ENCODE measurements at places on chromosomes 11 and 22.

GRCh38 chr11:74055938-74056337 lies 47.1 kb upstream of the UCP3 start:
- DNase-seq: no peak

- DNase-seq: no peak
Measured at GRCh38 chr11:2510626-2511402, 66.0 kb downstream of the KCNQ1 start.

DNA sequence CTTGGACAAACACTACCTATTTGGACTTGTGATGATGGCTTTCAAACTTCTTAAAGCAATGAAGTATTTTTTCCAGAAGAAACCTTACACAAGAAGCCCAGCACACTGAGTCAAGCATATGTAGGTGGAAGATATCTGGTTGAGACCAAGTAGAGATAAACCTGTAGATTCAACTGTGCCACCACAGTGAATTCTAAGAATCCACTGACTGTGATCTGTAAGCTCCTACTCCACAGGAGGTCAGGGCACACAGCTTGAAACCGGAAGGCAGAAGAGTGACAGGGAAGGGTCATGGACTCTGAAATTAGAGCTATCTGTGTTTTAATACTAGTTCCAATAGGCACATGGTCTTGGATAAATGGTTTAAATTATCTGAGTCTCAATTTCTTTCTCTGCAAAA lies 404.5 kb downstream of the ETS1 start:
- DNase-seq: no peak

- no peak for DNase-seq
Measured at GRCh38 chr11:132639986-132640385, 892.3 kb downstream of the OPCML start.

GRCh38 chr11:112465433-112466024 lies 204.9 kb upstream of the PLET1 start:
- DNase-seq: no peak

DNA sequence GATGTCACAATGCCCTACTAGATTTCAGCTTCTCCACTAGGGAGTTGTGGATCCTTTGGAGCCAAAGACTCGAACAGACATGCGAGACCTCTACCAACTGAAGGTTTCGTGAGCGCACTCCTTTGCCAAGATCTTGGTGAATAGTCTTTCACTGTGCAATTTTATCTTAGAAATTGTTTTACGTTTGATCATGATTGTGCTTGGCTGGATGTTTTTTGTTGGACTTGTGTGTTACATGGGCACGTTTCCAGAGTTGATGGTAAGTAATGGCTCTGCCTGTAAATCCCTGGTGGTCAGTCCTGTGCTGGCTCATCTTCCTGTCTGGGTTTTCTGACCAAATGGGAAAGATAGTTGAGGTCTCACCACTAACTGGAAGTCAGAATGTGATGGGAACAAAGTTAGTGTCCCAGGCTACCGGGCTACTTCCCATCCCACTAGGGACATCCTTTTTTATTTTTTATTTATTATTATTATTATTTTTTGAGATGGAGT lies at the start of gene MISFA:
Gene MISFA, plus strand, starts transcription at position 51 of the 492 bp plus-strand sequence. Its CDS starts 140 bp downstream, at position 191.
- no peak for DNase-seq

DNA sequence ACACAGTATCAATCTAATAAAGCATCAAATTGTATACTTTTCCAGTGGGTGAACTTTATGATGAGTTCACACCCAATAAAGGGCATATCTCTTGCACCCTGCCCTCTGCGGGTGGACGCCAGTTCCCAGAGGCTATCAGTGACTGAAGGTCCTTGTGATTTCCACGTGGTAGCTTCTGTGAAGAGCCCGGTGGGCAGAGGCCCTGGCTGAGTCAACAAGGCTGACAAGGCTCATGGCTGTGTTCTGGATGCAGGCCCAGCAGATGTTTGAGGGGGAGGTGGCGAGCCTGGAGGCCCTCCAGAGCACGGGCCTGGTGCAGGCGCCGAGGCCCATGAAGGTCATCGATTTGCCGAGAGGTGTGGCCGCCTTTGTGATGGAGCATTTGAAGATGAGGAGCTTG lies 71.4 kb downstream of the PIWIL3 start:
- no peak for DNase-seq

DNA sequence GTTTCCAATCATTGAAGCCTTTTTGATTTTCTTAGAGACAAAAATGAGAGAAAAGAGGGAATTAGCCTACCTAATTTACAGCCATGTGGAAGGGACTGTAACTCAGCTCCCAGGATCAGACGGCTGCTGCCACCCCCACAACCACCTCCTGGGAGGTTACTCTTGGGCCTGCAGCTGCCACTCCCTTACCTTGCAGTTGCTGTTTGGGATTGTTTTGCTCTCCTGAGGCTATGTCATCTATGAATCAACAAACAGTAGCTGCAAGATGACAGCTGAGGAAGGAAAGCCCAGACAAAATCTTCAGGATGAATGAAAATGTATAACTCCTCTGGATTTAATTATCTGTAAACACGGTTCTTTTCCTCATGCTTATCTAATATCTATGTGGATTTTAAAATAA lies 28.0 kb upstream of the ZC3H12C start:
- no peak for DNase-seq

DNA sequence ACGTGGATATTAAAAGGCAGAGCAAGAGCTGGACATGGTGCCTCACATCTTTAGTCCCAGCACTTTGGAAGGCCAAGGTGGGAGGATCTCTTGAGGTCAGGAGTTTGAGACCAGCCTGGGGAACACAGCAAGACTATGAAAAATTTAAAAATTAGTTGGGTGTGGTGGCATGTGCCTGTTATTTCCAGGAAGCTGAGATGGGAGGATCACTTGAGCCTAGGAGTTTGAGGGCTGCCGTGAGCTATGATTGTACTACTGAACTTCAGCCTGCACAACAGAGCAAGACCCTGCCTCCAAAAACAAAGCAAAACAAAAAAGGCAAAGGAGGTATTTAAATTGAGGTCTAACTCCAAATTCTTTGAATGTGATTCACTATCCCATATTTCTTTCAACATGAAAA lies 23.5 kb downstream of the RDX start:
- DNase-seq: no peak

DNA sequence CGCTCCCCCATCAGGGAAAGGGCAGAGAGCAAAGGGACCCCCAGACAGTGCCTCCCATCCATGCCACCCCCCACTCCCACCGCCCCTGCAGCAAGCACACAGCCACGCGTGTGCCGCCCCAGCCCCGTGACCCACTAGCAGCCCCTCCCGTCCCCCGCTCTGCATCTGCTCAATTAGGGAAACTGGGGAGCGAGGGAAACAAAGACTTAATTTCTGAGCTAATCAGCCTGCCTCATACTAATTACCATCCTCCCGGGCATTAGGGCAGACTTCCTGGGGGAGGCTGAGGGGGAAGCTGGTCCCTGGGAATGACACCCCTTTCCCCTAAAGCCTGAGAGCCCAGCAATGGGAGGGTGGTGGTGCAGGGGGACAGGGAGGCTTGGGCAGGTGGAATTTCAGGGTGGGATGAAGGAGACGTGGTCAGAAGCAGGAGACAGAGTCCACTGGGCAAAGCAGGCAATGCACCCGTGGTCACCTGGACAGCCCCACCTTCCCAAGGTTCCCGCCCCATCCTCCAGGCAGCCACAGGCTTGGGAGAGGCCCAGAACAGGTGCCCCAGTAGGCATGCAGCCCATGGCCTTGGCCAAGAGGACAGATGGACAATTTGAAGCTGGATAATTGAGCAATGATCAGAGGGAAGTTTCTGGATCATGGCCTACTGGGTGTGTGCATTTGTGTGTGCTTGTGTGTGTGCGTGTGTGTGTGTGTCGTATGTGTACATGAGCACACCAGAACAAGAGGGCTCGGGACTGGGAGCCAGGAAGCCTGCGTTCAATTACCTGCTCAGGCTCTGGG lies 20.6 kb downstream of the ELFN2 start:
- no peak for DNase-seq

- DNase-seq: no peak
Measured at GRCh38 chr11:79052544-79052943, 388.3 kb downstream of the TENM4 start.

DNA sequence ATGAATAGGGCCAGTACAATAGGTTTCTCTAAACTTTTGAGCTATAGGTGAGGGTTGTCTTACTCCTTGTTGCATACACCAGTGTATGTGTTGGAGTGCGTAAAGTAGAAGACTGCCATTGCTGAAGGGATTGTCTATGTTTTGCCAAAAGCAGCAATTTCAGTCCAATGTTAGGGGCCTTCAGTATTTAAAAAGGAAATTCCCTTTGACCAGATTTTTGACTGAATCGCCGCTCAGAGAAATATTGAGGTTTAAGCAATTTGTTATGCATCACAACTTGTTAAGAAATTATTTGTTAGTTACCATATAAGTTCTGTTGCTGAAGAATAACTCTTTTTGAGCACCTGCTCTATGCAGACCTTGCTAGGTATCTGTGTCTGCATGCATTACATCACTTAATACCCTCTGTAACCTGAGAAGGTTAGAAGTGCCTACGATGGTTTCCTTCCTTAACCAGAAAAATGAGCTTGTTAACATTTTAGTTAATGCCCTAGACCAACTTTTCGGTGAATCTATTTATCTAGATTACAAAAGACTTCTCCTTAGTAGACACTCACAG lies 33.9 kb downstream of the MMP20 start:
- DNase-seq: no peak

- DNase-seq: no peak
Measured at GRCh38 chr11:45772449-45772774, 32.5 kb upstream of the SLC35C1 start.

DNA sequence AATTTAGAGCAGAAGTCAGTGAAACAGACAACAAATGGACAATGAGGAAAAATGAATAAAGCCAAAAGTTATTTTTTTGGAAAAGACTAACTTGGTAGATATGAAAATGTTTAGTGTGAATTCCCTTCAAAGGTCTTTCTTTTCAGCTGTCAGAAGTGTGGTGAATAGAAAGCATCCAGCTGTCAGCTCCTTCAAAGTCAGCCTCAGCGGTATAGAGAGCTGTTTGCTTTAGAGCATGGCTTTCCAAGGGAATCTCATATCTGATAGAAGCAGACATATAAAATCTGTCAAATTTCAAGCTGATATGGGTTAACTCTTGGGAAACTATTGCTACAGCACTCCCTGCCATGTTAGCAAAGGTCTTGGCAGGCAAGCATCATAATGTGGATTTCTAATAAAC lies 309.3 kb downstream of the CASP12 start:
- no peak for DNase-seq

DNA sequence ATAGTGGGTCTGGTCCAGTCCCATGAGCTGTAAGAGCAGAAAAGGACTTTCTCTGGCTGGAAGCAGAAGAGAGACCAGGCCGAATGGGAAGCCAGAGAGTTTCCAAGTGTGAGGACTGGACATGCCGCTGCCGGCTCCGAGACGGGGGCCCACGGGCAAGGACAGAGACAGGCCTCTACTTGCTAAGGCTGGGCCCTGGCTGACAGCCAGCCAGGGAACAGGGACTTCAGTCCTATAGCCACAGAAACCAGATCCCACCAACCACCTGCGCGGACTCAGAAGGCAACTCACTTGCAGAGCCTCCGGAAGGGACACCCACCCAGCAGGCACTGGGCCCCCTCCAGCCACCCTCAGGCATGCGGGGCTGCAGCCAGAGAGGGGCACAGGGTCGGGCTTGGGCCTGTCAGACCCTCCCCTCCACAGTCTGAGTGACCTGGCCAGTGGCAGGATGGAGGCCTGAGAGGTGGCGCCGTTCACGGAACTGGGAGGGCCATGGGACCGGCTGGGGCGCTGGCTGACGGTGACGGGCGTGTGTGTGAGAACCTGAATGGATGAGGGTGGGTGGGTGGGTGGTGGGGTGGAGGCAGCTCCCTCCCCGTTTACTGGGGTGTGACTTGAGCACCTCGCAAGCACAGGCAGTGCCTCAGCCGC lies 47.8 kb upstream of the A4GALT start:
- DNase-seq: no peak

GRCh38 chr11:101509922-101510321 lies 73.9 kb downstream of the TRPC6 start:
- DNase-seq: no peak

GRCh38 chr11:111285189-111286091 lies 12.9 kb upstream of the POU2AF3 start:
- no peak for DNase-seq

DNA sequence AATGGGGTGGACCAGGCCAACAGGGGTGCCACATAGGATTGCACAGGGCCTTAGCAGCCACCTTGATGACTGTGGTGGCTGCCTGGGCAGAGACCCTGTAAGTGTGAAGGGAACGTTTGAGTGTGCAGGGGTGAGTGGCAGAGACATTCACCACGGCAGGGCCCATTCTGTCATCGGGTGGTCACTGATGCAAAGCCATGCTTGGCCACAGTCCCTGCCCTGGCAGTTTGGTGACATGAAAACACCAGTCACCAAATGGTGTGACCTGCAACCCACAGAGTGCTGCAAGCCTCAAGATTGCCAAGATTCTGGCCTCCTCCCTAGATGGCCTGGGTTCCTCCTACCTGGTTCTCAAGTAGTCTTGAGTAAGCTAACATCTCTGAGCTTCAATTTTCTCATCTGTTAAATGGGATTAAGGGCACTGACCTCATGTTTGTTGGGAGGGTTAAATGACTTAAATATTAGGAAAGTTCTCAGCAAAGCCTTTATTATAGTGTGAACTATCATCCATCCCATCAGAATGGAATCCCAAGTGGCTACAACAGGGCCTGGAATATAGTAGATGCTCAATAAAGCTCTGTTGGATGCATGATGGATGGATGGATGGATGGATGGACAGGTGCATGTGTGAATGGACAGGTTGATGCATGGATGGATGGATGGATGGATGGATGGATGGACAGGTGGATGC lies 53.0 kb downstream of the MACROD1 start:
- no peak for DNase-seq

DNA sequence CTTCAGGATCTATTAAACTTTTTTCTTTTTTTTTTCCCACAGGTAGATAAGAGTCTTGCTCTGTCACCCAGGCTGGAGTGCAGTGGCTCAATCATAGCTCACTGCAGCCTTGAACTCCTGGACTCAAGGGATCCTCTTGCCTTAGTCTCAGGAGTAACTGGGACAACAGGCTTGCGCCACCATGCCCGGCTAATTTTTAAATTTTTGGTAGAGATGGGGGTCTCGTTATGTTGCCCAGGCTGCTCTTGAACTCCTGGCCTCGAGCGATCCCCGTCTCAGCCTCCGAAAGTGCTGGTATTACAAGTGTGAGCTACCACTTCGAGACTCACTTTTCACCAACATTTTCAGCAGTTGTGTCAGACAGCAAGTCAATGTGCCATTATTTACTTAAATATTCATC lies 962 bp downstream of the SIRT3 start:
- no peak for DNase-seq

DNA sequence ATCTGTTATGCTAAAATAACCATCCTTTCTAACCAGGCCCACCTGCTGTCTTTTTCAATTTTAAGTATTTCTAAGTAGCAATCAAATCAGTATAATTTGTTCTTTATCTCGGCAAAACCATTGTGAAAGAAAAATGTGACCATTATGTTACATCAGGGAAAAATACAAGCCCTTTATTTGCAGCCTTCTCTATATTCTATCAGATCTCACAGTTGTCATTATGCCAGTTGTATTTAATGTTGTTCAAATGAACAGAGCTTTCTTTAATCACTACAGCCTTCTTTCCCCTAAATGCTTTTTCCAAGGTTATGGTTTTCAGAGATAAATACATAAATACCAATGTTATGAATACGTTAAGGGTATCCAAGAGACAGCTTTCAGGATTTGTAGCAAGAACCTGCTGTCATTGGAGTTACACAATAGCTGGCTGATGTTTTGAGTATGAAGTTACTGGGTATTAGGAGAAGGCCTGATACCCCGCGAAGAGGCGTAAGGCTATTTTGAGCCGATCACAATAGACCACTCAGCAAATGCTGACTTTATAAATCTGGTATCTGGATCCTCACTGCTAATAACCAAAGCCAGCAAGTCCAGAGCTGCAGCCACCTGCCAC lies 406.3 kb downstream of the CADM1 start:
- no peak for DNase-seq

- DNase-seq: no peak
Measured at GRCh38 chr11:126647735-126648134, 292.2 kb downstream of the ST3GAL4 start.
